HFFc6 (cell line): ENCODE measurements at places on chromosomes 3 and 15. TPM values are rescaled to one million over a fixed set of nuclear protein-coding genes. Genes with fewer than 3 reads are reported as not detected.

- no peak for DNase-seq
These were observed 22.8 kb upstream of the TRIM59 start for GRCh38 chr3:160472344-160472743.

Gene BDH1
- 1.0 to 1.5 TPM (median 1.4 TPM) in 3 replicates for total RNA-seq

GRCh38 chr3:172181932-172182586 is 142.7 kb downstream of the FNDC3B start:
- peak; percentile 38 for DNase-seq

Gene LINGO1
- 0.09 TPM in 1 of 2 replicates, not detected in the other for total RNA-seq

GRCh38 chr15:31236184-31237042 is 90.2 kb upstream of the KLF13 start:
- peak; percentile 77 for DNase-seq

DNA sequence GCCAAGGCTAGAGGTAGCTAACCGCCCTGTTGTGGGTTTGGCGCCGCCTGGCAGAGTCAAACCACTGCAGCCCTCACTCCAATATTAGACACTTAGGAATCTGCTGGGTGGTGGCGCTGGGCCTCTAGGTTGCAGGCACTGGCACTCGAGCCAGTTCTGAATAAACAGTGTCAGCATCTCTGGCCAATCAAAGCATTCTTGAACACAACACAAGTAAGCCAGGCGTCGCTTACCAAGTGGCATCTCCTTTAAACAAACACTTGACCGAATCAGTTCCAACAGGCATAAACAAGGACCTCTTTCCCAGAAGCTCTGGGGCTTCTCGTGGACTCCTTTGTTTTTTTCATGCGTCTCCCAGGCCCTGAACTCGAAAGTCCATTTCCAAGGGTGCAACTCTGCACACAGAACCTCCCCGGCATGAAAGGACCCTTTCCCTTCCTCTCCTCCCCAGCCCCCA is 82.3 kb downstream of the LRIG1 start:
- no peak for DNase-seq

DNA sequence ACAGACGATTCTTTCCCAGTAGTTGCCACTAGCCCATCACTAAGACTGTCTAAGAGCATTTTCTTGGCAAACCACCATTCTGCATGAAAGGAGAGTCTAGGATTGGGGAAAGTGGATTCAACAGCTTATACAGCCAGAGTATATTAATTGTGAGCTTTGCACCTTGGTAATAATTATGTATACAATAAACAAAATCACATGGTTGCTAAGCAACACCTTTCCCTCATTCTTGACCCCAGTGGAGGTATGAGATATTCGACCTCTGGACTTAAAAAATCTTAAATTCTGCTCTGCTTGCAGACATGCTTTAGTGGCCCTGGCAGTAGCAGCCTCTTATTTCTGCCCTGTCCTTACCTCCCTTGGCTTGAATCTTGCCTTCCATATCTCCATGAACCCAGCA is 73.1 kb downstream of the PPP2R3A start:
- DNase-seq: no peak

- DNase-seq: no peak
These were observed 56.9 kb downstream of the CACNA1D start for GRCh38 chr3:53551324-53551723.

DNA sequence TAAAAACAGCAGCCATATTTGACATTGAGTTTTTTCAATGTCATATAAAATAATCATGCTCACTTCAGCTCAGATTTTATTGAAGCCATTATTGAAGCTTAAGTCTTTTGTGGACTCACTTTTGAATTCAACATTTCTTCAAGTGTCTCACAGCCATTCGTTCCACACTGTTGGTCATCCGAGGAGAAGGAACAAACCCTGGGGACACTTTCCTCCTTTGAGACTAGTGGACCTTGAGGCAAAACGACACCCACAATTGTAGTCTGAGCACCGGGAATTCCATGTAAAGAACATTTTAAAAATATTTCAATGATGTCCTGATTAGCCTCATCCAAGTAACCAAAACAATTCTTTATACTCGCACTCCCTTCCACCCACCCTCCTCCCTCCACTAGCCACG is 174.7 kb downstream of the CD47 start:
- no peak for DNase-seq

DNA sequence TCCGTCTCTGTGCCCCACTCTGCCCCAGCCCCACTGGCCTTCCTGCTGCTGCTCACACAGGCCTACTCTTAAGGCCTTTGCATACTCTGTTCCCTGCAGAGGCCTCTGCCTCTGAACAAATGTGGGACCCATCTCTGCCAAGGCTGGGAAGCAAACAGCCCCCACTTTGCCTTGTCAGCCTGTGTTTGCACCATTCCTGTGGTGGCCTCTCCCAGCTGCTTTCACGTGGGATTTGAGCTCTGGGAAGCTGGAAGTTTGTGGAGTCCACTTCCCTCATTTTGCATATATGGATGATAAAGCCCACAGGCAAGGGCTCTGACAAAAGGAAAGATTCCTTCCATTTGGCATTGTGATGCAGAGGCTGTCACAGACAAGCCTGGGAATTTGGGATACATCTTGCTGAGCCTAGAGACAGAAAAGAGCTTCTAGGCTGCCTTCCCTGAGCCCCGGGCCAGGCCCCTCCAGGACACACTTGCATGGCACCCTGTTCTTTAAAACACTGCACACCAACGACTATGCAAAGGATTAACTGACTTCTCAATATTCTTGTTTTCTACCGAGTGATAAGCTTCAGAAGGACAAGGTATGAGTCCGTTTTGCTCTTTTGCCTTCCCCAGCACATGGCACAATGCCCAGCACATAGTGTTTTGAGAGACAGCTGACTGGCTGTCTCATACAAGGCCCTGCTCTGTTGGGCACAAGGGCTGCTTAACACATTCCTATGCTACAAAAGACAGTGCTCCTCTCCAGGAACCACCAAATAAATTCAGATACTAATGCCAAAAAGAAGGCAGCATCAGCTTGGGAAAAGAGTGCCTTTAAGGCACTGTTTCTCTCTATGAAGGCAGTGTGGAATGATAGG is 120.7 kb upstream of the TOPAZ1 start:
- DNase-seq: no peak

DNA sequence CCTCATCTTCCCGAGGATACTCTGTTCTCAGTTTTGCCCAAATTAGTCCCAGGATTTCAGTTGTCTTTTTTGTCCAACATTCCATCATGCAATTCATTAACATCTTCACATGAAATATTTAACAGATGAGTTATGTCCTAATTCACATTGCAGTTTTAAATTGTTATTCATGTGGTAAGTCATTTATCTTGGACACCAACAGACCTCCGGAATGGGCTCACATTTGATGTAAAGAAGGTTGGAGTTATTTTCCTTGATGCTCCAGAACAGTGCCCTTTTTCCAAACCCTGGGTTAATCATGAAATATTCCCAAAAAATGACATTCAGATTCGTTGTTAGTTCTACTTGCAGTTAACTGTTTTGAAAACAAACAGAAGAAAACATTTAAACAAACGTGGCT is 32.8 kb upstream of the LRTM1 start:
- DNase-seq: no peak
